ENCODE measurements at places on chromosomes 2 and 18.

GRCh38 chr2:152743002-152743401 is 24.6 kb downstream of the ARL6IP6 start:
- DNase-seq, result no peak

DNA sequence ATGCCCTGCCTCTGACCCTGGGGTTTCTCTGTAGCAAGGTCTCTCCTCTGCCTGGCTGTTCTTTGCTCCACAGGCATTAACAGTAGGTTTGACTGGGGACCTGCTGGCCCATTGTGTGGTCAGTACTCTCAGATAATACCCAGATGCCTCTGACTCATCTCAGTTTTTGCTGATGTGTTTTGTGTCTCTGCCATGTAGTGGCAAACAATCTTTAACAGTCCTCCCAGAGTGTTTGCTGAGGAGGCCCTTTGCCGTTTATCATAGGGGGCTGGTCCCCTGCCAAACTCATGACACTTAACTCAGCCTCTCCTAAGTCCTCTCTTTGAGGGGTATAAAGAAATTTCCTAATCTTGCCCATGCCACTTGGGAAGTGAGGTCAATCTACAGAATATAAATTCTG is 793.7 kb upstream of the FANCL start:
- no peak for DNase-seq

DNA sequence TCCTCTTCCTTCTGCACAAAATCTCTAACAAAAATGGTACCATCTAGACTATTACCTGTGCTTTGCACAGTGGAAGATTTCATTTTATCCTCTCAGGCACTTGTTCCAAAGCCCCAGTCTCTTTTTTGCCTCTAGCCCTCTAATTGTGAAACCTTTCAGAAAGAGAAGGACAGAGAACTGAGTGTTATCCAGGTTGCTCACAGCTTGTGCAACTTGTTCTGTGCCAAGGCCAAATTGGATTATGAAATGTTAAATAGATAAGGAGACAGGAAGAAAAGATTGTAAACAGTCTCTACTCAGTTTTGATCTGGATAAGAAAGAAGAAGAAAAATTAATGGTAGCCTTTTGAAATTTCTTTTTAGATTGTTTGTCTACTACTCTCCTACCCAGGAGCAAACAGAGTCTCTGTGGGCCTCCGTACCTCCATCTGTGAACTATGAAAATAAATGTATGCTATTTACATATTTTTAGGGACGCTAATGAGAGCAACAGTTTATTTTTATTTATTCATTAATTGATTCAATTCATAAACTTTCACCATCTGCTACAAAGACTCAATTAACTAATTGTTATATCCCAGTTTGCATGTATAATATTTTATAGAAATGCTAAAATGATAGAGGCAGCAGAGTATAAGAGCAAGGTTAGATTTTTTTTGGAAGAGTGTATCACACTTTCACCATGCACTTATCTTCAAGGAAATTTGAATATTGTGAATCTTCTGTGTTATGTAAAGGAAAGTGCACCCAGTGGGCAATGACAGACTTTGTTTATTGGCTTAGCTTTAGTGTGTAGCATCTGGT is 339.0 kb upstream of the ETAA1 start:
- no peak for DNase-seq

DNA sequence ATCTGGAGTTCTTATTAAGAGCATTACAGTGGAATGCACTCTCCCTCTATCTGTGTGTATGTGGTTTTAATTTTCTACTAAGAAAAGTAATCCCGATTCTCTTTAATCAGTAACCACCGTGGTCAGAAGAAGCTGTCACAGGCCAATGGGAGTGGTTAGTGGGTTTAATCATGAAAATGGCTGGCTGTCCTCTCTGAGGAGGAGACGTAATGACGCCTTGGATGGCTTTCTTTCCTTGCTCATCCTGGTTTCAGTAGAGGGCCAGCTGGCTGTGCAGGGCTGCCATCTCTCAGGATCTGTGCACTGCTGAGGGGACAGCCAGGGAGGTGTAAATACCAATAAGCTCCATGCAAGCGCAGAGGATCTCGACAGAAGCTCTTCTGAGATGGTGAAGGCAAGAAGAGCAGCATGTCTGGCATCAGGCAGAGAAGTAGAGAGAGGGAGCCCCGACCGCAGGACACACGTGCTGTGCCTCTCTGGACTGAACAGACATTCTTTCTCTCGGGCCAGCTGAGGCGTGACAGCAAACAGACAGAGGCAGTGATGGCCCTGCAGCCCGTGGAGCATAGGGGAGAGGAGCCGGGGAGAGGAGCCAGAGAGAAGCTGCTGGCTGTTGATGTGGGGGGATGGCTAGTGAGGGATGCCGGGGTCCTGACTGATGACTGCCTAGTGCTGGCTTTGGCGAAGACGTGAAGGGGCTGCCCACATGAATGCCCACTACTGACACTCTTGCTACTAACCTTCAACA is 65.1 kb upstream of the DAPL1 start:
- DNase-seq, result no peak

- no peak for DNase-seq
Observed at GRCh38 chr2:65326276-65326675, 98.6 kb downstream of the ACTR2 start.

DNA sequence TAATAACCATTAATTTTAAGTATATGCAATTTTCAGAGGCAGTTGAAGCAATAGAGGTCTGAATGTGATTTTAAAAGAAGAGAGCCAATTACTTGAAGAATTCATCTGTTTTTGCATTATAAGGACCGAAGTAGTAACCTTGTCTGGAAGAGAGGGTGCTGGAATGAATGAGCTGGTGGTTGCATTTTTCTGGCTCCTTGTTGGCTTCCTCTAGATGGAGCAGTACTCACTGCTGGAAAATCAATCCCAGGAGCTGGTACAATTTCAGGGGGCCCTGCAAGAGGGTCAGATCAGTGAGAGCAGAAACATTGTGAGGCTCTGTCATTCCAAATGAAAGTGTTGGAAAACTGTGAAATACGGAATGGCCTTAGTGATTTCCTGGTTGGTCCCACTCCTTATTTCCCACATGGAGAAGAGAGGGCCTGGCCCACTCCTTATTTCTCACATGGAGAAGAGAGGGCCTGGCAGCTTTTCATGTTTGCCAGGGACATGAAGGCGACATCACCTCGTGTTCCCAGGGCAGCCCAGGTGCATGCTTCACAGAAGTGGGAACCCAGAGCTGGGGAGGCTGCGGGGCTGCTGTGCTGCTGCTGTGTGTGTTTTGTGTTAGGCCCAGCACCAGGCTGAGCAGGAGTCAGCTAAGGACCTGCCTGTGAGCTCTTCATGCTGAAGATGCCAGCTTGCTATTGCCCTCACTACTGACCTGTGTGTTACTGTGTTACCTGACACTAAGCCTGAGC is 197.4 kb downstream of the SNTG2 start:
- no peak for DNase-seq

- no peak for DNase-seq
Observed at GRCh38 chr2:221605751-221606240, 33.7 kb upstream of the EPHA4 start.

DNA sequence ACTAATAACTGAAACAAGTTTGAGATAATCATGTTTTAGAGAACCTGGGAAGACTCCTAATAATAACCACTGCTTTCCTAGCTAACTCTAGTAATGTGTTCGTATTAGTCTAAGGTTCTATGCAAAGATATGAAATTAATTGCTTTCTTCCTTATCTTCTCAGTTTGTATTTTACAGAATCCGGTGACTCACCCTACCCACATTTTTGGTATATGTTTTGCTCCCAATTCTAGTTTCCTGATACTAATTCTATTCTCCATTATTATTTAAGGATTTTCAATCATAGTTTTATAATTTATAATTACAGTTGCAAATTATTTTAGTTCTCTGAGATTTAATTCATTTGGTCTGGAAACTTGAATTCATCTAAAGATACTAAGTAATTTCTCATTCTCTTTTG is 394.6 kb upstream of the SETBP1 start:
- no peak for DNase-seq

GRCh38 chr2:213251618-213252017 is 32.6 kb upstream of the SPAG16 start:
- no peak for DNase-seq

- no peak for DNase-seq
Observed at GRCh38 chr18:54023471-54023870, 201.0 kb downstream of the MBD2 start.

DNA sequence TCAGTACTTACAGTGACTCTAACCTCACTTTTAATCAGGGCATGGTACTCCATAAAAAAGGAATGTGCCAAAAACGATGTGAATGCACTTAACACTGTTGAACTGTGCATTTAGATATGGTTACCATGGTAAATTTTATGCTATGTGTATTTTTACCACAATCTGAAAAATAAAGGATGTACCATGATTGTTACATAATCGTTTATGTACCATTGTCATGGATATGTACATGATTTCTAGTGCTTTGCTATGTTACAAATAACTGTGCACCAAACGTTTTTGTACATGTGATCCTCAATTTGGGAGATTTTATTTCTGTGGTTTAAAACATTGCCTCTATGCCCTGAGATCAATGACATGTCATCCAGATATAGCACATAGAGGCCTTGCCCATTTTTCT is 21.8 kb downstream of the ZNF532 start:
- DNase-seq, result no peak

- DNase-seq, result no peak
Observed at GRCh38 chr2:130890941-130891669, 54.4 kb downstream of the ARHGEF4 start.

DNA sequence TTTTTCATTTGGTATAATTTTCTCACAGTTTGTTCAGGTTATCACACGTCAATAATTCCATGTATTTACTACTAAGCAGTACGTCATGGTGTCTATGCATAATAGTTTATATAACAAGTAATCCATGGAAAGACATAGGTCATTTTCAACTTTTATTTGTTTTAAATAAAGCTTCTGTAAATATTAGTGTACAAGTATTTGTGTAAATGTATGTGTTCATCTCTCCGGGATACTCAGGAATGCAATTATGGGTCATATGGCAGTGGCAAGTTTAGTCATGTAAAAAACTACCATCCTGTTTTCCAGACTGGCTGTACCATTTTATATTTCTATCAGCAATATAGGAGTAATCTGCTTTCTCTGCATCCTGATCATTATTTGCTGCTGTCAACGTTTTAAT is 231.1 kb upstream of the ZNF804A start:
- DNase-seq, result no peak

- no peak for DNase-seq
Observed at GRCh38 chr2:239189711-239190131, 211.1 kb downstream of the HDAC4 start.

DNA sequence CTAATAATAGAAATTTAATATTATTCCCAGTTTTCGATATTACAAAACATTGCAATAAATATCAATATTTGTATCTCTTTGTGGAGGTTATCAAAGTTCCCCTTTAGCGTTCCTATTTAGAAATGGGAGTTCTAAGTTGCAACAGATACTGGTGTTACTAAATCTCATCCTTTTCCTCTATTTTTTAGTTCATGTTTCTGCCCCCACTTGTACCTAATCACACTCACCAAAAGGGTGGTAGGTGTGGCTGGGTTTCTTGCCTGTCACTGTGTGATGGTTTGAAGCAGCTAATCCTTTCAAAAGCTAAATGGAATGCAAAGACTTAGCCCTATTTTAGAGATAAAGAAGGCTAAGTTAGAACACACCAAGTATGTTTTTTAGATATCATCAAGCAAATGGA is 997.9 kb downstream of the TSN start:
- DNase-seq, result no peak

DNA sequence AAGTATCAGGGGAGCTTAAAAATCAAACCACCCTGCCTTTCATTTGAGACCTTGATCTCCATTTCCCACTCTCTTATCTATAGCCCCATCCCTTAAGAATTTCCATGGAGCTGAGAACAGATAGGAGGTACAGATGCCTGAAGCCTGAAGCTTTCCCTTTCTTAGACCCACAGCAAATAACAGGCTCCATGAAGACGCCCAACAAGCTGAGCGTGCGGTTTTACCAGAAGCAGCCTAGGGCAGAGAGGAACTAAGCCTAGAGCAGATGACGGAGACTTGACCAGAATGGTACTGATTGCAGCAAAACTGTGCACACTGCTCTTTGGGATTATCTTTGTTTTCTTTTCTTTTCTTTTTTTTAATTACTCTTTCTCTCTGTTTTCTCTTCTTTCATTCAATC is 1.7 kb upstream of the ERBB4 start:
- DNase-seq, result no peak

GRCh38 chr2:219086196-219086595 is 25.5 kb upstream of the IHH start:
- DNase-seq, result no peak

GRCh38 chr2:56121995-56122394 is 61.8 kb upstream of the CCDC85A start:
- DNase-seq, result no peak

- no peak for DNase-seq
Observed at GRCh38 chr2:180473456-180473855, 466.4 kb upstream of the CWC22 start.

- no peak for DNase-seq
Observed at GRCh38 chr2:43060390-43061016, 165.9 kb downstream of the ZFP36L2 start.

- DNase-seq, result no peak
Observed at GRCh38 chr2:46876741-46877384, 38.7 kb downstream of the MCFD2 start.

GRCh38 chr2:82795446-82795845 is 1663.6 kb downstream of the SUCLG1 start:
- no peak for DNase-seq

- no peak for DNase-seq
Observed at GRCh38 chr2:115529627-115530026, 1087.2 kb downstream of the DPP10 start.

DNA sequence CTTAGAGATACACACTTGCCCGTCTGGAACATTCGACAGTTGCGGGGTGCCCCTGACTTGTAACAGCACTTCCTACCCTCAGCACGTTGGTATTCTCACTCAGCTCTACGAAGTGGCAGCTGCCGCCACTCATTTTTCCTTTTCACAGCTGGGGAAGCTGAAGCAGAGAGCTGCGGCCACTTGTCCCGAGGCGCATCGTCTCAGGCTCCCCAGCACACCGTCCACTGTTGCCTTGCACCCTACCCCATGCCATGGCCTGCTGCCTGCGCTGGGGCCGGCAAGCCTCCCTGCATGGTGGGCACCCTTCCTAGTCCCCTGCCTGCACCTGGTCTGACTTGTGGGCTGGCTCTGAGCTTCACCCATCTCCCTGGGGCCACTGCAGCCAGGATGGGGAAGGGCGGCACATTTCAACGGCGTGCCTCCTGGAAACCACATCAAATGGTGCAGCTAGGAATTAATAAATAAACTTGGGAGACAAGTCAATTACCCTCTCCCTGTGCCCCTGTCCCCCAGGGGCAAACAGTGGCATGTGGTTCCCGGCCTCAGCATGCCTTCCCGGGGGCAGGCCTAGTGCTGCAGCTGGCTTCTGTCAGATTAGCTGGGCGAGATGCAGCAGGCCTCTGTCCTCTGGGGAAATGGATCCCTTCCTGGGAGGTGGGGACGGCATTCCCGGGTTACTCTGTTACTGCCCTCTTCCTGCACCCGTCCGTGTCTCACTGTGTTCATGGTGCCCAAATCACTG is 64.7 kb upstream of the HAAO start:
- DNase-seq, result no peak

- no peak for DNase-seq
Observed at GRCh38 chr2:109339519-109339966, 210.5 kb downstream of the SH3RF3 start.

GRCh38 chr2:207434306-207434705 is 95.5 kb upstream of the CREB1 start:
- no peak for DNase-seq

Measured in stimulated activated CD8-positive, alpha-beta memory T cell treated with anti-CD3 and anti-CD28 coated beads, Interleukin-4, amount 100 ng/mL, for 1 hour (primary cell).